LHCN-M2 (cell line): ENCODE measurements at places on chromosomes 12 and 14.

GRCh38 chr12:74391283-74391682 lies 146.4 kb upstream of the ATXN7L3B start:
- DNase-seq = no peak

DNA sequence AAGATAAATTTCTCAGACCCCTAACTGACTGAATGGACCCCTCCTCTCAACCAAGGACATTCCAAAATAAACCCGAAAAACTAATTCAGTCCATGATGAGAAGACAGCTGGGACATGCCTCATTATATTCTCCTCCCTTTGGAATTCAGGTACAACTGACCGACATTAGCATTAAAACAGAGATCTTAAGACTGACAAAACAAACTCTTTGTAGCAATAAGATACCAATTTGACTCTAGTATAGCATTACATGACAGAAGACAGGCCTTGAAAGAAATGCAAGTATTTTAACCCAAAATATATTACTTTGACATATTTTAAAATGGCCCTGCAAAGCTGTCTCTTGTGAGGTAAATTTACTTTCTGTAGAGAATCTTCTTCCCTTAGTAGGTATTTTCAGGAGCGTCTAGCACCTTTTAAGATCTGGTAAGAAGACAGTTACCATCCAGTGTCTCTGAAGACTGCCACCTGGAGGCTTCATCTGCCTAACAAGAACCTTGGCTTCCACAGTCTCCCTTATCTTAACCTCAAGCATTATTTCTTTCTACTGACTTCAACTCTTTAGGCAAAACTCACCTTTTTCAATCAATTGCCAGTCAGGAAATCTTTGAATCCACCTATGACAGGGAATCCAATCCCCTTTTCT lies 957.5 kb downstream of the SLC6A15 start:
- DNase-seq = no peak

DNA sequence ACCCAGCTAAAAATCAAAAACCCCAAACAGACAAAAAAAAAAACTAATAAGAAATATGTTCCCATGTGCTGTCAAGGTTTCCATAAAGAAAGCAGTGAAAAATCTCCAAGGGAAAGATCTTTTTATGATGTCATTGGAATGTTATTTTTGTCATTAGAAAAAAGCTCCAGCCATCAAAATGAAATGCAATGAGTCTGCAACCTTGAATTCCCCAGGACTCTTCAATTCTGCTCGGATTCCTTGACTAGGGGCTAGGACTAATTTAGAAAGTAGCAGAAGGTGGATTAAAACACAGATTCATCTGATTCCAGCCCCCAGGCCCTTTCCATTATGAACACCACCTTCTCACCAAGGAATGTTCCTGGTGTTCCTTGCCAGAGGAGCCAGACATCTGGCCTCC lies 6.0 kb upstream of the PCNX1 start:
- peak; percentile 35 for DNase-seq

GRCh38 chr14:91835920-91836843 lies 31.2 kb downstream of the TC2N start:
- DNase-seq = no peak

DNA sequence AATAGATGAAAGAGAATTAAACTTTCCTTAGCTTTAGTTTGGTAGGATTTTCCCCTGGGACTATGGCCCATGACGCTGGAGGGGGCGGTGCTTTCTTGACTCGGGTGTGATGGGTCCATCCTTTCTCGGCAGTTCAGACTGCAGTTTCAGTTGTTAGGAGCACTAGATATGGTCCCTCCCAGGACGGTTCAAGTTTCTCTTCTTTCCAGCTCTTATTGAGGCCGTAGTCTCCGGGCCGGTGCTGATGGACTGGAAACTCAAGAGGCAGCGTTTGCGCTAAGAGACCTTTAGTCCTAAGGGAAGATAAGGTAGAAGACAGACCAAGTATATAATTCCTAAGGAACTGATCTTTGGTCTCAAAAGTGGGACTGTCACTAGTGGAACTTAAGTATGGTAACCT lies 111.2 kb downstream of the RIN3 start:
- DNase-seq = no peak

- peak; percentile 84 for DNase-seq
These were observed 23.9 kb downstream of the SLC7A7 start for GRCh38 chr14:22791301-22791700.

DNA sequence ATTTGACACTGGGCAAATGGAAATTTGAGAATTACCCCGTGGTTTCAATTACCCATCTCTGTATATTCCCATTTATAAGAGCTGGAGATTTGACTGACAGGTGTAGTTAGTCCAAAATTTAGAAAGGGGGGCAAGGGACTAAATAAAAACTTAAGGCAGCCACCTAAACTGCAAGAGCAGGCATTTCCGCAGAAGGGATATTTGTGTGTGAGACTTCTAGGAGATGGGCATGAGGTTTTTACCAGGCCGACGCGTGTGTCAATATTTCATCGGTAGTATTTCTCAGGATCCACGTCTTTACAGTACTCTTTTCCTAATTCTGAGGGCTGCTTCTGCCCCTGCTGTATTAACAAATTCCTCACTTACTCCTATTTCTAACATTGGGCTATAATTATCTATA lies 1.4 kb downstream of the FAR2 start:
- DNase-seq = no peak

DNA sequence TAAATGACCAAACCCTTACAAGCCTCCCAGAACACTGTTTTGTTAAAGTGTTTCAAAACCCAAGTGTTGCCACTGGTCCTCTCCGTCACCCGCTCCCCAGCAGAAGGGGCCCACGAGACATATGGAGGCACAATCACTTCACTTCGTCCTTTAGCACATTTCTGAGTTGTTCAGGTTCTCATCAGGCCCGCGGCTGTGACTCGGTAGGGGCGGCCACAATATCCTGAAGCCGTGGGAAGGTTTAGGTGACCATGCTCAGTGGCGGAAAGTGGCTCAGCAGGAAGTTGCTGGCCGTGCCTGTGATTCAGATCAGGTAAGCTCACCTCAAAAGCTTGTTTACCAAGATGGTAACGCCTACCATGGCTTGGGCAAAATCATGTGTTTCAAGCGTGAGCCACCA lies 227.5 kb downstream of the GLT1D1 start:
- DNase-seq = no peak

DNA sequence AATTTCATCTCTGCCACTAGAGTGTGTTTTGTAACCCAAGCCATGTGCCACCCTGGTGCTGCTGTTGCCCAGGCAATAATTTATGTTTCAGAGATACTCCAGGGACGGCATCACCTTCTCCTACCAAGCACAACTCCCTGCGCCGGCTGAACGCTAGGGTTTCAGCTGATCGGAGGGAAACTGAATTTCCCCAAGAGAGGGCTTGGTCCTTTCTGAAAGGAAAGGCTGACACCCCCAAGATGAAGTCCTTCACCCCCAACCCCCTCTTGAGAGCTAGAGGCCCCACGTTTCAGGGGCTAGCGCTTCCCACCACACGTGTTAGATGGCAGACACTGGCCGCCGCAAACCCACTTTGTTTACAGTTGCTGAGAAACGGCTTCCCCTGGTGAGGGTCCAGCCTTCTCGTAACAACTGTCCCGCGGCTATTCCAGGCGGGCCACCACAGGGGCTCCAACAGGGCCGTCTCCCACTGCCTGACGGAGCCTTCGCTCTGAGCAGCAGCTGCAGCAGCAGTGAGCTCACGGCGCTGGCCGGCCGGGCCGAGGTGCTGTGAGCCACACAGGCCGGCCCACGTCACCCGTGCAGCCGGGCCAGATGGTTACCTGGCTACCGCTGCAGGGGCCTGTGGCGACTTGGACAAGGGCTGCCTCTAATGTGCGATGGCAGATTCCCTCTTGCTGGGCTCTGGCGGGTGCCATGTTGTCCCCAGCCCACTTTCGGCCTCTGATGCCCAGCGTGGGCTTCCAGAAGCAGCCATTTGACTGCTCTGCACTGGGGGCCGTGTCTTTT lies 66.4 kb downstream of the TESC start:
- no peak for DNase-seq

DNA sequence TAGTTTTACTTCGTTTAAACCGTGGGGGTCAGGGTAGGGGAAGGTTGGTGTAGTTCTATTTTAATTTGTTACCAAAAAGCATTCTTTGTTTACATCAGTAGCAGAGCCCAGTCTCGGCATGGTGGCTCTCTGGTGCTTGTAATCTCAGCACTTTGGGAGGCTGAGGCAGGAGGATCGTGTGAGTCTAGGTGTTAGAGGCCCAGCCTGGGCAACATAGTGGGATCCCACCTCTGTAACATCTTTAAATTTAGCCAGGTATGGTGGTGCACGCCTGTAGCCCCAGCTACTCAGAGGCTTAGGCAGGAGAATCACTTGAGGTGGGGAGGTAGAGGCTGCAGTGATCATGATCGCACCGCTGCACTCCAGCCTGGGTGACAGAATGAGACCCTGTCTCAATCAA lies 2.2 kb downstream of the LRRC43 start:
- no peak for DNase-seq

GRCh38 chr12:81043979-81044740 lies 33.7 kb upstream of the ACSS3 start:
- DNase-seq = no peak

DNA sequence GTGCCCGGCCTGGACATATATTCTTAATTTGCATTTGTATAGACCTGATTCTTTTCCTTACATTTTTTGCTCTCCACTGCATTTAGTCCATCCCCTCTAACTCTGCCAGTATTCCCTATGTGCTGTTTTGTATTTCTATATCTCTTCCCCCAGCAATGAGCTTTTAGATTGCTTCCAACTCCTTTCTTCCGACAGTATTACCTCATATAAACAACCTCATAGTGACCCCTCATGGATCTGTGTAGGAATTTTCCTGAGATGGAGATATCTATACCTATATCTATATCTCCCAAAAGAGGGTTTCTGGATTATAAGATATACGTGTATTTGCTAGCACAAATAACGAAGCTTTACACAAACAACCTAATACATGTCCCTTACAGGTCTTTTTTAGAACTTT lies 161.9 kb downstream of the CRADD start:
- no peak for DNase-seq

DNA sequence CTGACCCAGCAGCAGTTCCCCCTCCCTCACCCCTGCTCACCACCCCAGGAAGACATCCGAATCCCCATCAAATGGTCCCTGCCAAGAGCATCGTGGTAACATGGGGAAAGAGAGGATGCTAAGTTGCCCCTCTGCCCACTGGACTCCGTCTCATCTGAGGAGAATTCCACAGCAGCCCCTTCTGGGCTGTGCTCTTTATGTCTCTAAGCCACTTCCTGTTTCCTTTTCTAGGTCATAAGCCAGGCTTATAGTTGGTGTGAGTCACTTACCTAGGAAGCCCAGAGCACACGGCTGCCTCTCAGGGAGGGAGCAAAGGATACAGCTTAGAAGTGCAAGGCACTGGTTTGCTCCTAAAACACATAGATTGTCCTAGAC lies 76.0 kb downstream of the VCPKMT start:
- DNase-seq = peak; percentile 84

DNA sequence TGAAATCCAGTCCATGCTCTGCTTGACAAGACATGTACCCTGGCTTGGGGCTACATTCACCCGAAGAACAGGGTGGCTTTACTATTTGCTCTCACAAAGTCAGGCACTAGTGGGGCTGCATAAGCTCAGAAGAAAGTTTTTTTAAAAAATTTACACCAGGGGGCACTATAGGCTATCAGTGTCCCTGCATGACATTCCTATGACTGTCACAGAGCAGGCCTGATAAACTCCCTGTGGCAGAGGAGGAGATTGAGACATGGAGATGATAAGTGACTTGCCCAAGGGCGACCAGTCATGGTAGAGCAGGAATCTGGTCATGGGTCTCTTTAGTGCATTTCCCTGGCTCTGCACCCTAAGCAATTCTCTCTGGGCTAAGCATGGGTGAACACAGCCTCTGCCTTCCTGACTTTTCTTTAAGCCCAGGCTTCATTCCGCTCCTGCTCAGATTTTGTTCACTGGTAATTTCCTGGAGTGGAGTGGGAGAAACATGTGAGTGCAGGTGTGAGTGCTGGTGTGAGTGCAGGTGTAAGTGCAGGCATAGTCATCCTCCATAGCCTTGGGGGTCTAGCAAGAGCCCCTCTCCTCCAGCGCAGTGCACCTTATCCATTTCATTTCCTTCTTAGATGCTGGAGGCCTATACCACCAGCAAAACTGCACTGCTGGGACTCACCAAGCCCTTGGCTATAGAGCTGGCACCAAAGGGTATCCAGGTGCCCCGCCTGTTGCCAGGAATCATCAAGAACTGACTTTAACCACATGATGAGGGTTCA lies 91.6 kb downstream of the DHRS2 start:
- DNase-seq = peak; percentile 66

DNA sequence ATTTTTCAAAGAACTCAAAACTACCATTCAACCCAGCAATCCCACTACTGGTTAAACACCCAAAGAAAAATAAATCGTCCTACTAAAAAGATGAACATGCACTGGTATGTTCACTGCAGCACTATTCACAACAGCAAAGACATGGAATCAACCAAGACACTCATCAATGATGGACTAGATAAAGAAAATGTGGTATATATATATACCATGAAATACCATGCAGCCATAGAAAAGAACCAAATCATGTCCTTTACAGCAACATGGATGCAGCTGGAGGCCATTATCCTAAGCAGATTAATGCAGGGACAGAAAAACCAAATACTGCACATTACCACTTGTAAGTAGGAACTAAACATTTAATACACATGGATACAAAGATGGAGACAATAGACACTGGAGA lies 3.8 kb upstream of the ANO6 start:
- DNase-seq = no peak

GRCh38 chr14:104677512-104678332 lies 11.7 kb upstream of the INF2 start:
- DNase-seq = peak; percentile 85

- DNase-seq = no peak
These were observed 6.0 kb upstream of the SOS2 start for GRCh38 chr14:50237427-50237826.

DNA sequence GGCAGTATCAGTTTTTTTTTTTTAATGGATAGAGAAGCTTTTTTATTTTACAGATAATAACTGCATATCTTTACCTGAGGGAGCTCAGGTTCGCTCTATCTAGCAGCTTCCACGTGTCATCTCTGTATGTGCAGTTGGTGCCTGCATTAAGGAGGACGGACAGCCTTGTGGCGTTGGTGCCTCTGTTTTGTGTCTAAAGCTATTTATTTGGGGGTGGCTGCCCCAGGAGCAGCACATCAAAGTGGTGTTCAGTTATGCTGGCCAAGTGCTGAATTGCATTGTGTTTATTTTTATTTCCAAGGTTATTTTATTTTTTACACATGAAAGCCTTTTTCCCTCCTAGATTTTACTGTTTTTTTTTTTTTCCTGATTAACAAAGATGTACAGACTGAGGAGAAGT lies 59.7 kb downstream of the RASSF3 start:
- no peak for DNase-seq

GRCh38 chr14:101828046-101828445 lies 66.5 kb downstream of the PPP2R5C start:
- peak; percentile 25 for DNase-seq

DNA sequence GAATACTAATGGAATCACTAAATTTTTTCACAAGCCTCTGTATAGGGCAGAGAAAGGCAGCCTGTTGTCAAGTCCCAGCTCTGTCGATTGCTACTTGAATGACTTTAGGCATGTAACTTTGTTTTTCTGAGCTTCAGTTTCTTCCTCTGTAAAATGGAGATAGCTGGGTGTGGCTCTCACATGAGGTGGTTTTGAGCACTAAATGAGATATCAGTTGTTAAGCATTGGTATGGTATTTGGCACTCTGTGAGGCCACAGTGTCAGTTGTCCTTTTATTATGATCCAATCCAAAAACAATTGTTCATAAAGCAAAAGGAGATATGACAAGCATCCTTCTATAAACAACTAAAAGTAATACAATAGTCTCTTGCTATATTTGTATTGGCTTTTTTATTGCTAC lies 120.6 kb downstream of the DUSP6 start:
- DNase-seq = no peak

GRCh38 chr12:45696049-45696448 lies 33.5 kb upstream of the ARID2 start:
- no peak for DNase-seq

GRCh38 chr14:58341152-58341748 lies 42.9 kb downstream of the ARID4A start:
- no peak for DNase-seq
